Right atrium auricular region (tissue), 2 donors: ENCODE measurements at places on chromosomes 7 and 10.

GRCh38 chr7:128284102-128284501 is 43.0 kb downstream of the LEP start:
- no peak for DNase-seq

DNA sequence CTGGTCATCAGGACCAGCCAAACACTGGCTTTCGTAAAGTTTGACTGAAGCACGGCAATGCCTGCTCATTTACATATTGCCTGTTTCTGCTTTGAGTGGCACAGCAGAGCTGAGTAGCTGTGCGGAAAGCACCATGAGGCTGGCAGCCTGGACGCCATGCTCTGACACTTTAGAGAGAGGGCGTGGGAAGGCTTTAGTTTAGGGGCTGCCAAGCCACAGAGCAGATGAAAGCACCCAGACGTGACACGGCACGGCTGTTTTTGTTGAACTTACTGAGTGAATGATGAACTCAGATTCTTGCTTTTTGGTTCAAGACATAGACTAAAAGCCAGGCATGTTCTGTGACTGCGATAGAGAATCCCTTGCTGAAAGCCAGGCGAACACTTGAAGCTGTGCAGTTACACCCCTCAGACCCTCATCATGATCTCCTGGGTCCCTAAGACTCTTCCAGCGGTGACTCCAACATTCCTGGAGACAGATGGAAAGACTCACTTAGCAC is 182.1 kb downstream of the ZMYND11 start:
- no peak for DNase-seq

- no peak for DNase-seq
These were observed 7.3 kb upstream of the LIPA start for GRCh38 chr10:89258881-89259280.

GRCh38 chr7:130096243-130096827 is 26.0 kb downstream of the KLHDC10 start:
- no peak for DNase-seq

DNA sequence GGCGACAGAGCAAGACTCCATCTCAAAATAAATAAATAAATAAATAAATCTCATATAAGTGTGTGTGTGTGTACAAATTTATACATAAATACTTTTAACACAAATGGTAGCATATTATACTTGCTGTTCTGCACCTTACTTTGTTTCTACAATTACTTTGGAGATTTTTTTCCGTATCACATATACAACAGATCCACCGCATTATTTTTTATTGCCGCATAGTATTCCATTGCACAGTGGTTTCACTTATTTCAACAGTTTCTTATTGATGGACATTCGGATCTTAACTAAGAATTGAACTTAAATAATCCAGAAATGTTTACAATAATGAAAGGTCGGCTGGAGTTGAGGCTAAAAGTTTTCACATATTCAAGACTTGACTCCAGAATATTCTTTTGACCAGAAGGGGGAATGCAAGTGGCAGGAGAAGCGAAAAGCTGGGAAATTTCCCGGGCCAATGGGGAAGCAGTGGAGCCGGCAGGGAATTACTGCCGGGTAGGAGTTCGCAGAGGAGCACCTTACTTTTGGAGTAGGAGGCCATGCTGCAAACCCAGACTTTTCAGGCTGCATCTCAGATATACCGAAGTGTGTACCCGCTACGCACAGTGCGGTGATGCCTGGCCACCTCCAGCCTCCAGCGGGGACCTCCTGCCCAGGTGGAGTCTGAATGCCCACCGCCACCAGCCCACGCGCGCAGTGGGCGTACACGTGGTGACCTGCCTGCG is 415 bp upstream of the CNNM1 start:
- DNase-seq = no peak
